ENCODE measurements at places on chromosomes 12 and 14. TPM values are rescaled to one million over a fixed set of nuclear protein-coding genes. Genes with fewer than 3 reads are reported as not detected.

SOAT2 gene
- not detected for total RNA-seq

DNA sequence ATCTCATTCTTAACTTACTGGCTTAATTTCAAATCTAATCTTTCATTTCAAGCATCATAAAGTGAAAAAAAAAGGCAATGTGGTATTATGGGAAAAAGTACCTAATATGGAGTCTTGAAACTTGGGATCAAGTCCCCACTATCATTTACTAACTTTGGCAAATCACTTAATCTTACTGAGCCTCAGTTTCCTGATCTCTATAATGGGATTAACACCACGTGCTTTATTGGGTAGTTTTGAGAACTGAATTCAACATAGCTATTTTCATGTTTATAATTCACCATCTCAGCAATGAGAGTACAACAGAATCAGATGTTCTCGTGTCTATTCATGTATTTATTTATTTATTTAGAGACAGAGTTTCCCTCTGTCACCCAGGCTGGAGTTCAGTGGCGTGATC lies 78.3 kb downstream of the NTN4 start:
- DNase-seq, result no peak

- no peak for DNase-seq
Observed at GRCh38 chr12:69981881-69982475, 157.0 kb downstream of the MYRFL start.

ZNF705A gene
- under 0.01 TPM for total RNA-seq

GRCh38 chr12:109130297-109131153 lies 14.1 kb downstream of the ACACB start:
- no peak for DNase-seq

- peak; percentile 6 for DNase-seq
Observed at GRCh38 chr12:12645485-12645884, 33.8 kb downstream of the CREBL2 start.

DNA sequence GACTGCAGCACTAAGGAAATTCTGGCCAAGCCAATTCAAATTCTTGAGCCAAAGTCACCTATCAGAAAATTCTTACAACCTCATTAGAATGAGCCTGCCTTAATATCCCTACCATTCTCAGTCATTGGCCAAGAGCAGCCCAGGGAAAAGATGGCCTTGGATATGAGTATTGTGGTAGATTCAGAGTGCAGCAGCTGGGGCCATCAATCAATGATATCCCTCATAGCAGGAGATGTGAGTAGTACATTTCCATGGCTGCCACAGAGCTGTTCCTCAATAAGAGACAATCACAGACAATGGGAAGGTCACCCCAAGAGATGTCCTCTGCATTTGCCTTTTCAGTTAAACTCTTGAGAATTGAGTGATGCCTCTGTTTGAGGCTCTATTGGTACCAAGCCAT lies 161.6 kb downstream of the DYRK2 start:
- DNase-seq, result no peak

TAS2R8 gene
- not detected for total RNA-seq

DNA sequence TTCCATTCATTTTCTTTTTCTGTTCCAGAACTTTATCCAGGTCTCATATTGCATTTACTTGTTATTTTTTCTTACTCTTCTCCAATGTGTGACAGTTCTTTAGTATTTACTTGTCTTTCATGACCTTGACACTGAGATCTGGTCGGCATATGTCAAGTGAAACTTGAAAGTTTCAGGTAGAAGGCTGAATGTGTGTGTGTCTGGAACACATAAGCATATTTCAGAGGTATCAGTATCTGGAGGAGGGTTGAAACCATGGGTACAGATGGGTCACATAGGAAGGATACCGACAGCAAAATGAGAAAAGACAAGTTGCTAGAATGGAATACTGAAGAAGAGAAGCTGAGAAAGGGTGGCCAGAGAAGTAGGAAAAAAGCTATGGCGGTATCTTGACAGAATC lies 22.5 kb upstream of the PTGDR start:
- DNase-seq, result no peak

DNA sequence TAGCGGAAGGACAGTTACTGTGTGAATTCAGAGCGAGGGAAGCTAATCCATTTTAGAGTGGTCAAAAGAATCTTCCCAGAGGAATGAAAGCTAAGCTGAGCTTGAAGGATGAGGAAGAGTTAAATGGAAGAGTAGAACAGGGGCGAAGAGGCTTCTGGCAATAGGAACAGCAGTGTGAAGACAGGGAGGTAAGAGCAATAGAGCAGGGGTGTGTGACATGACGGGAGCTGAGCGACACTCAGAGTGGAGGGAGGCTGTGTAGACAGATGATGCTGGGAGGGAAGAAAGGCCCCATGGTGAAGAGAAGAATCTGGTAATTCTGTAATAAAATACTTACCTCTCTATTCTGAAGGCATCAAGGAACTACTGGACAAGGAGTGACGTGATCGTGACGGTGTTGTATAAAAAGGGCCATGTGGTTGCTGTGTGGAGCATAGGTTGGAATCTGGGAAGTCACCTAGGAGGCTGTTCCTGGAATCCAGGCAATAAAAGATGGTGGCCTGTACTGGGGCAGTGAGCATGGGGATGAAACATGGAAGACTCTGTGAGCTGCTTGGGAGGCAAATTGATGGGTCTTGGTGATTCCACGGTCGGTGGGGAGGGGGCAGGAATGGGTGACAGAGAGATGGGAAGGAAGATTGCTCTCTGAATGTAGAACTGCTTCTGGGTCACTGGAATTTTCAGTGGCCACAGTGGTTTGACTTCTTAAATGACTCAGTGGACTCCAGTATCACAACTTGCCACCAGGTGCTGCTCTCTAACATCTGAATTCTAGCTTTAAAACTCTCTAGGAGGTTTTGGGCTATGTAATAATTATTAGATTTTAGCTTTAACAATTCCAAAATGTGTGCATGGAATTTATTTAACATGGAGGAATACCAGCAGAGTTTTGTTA lies 164.1 kb downstream of the ATP23 start:
- DNase-seq, result peak; percentile 6

AQP6 gene
- not detected for total RNA-seq

DNA sequence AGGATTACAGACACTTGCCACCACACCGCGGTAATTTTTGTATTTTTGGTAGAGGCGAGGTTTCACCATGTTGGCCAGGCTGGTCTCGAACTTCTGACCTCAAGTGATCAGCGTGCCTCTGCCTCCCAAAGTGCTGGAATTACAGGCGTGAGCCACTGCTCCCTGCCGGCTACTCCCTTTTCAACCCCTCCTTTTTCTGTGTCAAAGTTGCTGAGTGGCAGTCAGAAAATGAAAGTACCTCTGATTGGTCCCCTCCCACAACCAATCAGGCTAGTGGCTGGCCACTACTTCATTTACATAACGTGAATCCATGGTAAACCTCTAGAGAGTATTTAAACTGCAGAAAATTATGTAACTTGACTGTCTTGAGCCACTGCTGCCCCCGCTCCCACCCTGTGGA lies 5.9 kb downstream of the RESF1 start:
- no peak for DNase-seq

DNA sequence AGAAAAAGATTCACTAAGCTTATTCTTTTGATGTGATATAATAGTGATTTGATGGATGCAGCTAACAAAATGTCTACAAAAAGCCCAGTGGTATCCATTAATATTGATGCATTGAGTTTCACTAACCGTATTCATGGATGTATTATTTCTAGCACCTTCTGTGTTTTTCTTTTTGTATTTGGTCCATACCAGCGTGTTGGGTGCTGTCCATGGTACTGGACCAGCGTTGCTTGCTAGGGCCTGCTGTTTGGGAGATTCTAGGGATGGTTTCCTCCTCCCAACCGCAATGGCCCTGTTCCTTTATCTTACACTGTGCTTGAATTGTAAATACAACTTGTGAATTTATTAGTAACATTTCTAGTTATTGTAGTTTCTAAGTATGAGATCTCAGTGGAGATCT lies 31.7 kb downstream of the ANO4 start:
- peak; percentile 47 for DNase-seq

- DNase-seq, result no peak
Observed at GRCh38 chr14:20809917-20810316, 7.3 kb upstream of the RNASE1 start.

GRCh38 chr12:77189901-77190416 lies 124.6 kb upstream of the E2F7 start:
- DNase-seq, result no peak

SLC2A14 gene
- total RNA-seq, result under 0.01 TPM

DNA sequence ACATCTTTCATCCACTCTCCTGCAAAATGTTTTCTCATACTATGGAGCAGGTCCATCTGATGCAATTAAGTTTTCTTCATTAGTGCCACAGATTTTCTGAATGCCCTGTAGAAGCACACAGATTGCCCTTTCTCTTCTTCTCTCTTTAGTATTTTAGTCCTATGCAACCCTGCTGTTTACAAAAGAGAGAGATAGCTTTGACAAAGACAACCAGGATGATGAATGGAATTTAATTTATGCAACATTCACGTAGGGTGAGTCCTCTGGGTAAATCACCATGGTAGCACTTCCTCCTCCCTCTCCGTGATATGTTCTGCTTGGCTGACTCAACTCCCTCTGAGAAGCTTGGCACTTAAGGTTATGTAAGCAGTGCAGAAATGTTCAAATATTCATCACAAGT lies 400.9 kb upstream of the PDE3A start:
- DNase-seq, result peak; percentile 52

CCDC184 gene
- not detected for total RNA-seq

NFE2 gene
- not detected for total RNA-seq

- no peak for DNase-seq
Observed at GRCh38 chr12:38682521-38682920, 222.9 kb downstream of the CPNE8 start.

ABCC9 gene
- not detected for total RNA-seq

CYP27B1 gene
- 0.39 TPM for total RNA-seq

DNA sequence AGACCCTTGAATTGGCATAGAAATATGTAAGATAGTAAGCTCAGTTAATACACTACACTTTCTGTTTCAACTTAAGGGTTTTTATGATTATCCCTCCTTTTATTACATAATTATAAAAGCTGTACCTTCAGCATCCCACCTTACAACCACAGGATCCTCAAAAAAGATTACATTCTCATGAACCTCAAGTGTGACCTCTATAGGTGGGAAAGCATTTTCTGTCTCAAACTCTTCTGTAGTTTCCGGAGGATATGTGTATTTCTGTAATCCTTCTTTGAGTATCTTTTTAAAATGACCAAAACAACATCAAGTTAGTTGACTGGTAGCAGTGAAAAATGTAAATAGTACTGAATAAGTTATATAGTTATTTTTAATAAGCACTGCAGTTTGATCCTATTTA lies 75.9 kb downstream of the DNAI7 start:
- no peak for DNase-seq

DNA sequence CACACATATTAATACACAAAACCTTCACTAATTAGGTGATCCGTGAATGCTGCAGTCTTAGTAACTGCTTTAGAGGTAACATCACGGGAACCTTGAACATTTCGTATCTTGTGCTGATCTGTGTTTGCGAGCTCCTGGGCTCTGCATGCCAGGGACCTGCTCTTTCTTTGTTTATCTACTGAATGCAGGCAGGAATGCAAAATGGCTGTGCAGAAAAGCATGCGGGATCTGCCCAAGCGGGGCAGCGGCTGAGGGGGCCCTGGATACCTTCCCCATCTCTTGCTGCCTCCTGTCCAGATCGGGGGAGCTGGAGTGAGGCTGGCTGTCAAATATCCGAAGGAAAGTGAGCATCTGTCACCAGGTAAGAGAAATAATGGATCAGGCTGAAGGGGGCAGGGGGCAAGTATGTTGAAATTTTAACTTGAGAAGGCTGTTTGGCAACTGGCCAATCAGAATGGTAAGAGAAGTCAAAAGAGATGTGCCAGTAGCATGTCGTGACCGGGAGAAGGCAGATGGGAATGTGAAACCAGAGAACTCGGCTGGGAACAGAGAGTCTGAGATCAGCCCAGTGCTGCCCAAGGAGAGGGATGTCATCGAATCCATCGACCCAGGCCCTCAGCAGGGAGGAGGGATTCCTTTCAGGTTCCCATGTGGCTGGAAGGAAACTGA lies 191.4 kb downstream of the TTC7B start:
- DNase-seq, result no peak

DNA sequence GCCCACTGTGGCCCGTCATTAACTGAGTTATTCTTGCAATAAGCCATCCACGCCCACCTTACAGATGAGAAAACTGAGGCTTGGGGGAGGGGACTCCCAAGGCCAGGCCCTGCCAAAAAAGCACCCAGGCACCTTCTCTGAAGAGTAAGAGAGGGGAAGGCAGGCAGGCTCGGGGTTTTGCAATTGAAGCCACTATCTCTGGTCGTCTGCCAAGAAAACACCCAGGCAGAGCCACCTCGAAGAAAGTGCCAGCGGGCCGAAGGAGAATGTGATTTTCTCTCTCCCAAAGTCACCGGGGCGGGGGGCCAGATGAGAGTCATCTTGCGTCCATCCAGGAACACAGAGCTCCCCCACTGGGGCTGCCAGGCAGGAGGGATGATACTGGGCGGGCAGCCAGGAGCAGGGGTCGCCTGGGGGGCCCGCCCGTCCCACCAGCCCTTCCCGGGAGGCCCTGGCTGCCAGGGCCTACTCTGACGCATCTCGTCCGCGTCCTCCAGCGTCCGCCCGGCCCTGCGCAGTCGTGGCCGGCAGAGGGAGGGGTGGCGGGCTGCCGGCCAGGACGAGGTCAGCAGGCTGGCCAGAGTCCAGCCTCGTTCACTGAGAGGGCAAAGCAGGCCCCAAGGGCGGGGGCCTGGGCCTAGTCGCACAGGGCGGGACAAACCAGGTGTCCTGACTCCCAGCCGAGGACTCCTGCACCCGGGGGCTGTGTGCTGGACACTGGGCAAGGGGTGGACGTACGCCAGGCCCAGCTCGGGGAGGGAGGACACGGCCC lies 74.3 kb downstream of the RFLNA start:
- DNase-seq, result peak; percentile 80

DNA sequence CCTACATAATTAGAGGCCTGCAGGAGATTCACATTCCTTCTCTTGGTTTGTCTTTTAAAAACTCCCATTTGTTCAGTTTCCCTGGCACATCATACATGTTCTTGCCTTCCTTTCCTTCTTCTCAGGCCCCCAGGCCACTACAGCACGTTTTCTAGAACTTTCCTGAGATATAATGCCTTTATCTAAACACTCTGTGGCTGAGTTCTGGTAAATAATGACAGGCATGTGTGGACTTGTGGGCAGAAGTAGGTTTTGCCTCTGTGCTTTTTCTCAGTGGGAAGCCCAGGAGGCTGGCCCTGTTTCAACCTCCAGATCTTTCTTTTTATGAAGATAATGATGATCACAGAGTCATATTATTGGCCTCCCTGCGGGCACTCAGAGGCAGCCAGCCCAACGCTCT lies 117.2 kb downstream of the TMX1 start:
- no peak for DNase-seq

DNA sequence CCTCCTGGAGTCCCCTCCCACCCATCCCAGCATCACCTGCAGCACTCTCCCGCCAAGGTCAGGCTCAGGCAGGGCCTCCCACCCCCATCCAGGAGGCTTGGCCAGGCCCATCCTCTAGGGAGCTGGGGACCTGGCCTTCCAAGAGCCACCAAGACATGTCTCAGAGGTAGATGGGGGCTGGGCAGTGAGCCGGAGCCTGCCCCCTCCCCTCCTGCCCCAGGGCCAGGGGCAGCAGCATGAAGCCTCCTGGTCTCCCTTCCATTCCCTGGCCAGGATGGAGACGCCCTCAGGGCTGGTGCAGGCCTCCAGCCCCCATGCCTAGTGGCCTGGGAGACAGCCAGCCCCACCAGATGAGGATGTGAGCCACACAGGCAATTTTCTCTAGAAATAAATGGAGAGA lies 69.3 kb upstream of the C14orf180 start:
- no peak for DNase-seq

GRCh38 chr12:31820832-31821231 lies 92.0 kb upstream of the AMN1 start:
- no peak for DNase-seq

GRCh38 chr14:25132732-25133422 lies 82.9 kb upstream of the STXBP6 start:
- peak; percentile 46 for DNase-seq

All from dermis microvascular lymphatic vessel endothelial cell (primary cell).